ENCODE measurements at places on chromosomes 4 and X.

GRCh38 chr4:100838286-100838685 lies 320.5 kb upstream of the EMCN start:
- DNase-seq: peak; percentile 7

- no peak for DNase-seq
Observed at GRCh38 chr4:41414412-41414779, 123.6 kb upstream of the LIMCH1 start.

GRCh38 chr4:137707626-137708025 lies 175.3 kb upstream of the PCDH18 start:
- DNase-seq: no peak

GRCh38 chrX:154046031-154046781 lies 26.5 kb upstream of the IRAK1 start:
- no peak for DNase-seq

DNA sequence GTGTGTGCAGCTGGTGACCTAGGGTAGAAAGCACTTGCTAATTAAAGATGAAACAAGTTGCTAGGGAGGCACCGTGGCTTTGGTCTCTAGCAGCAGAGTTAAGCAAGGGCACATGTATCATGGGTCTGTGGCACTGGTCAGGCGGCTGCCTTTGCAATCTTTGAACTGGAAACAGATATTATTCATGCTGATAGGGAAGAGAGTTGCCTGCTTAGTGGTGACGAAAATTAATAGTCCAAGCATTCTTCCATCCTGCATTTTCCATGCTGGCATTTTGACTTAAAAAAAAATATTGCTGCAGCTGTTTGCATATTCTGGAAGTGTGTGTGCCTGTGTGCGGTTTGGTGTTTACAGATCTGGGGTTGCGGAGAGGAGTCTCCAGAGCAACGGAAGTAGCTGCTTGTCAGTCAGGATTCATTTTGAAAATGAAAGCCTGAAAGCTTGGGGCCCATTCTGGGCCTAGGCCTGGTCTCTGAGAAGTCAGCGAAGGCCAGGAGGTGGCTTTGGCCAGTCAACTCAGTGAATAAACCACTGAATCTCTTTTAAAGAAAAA lies 2.3 kb upstream of the SOWAHD start:
- DNase-seq: no peak

DNA sequence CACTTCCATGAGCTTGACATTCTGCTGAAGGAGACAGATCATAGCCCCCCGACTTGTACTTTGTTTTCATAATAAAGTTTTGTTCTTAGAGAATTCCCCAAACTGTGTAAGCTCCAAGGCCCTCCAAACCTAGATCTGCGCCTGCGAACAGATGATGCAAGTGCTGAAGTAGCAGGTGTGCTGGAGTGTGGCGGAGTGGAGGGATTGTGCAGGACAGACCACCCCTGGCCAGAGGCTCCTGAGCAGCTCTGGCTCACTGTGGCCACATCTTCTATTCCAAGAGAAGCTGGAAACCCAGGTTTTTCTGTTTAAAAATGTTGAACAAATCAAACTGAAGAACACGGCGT lies 46.4 kb downstream of the TBC1D14 start:
- peak; percentile 6 for DNase-seq

DNA sequence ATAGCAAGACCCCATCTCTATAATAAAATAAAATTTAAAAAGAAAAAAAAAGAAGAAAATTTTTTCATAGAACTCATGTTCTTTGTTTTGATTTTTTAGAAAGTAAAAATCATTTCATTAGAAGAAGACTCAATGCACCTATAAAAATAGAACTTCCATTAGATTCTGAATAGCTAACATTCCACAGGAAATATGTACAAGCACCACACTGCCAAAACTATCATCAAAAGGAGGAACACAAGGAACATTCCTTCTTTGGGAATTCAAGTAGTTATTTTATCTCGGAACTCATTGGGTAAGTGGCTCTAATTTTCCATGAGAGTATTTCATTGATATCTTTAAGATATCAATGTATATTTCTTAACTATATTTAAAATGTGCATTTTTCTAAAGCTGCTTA lies 157.6 kb downstream of the CAMK2D start:
- DNase-seq: no peak

GRCh38 chr4:52751487-52751911 lies 274 bp upstream of the ERVMER34-1 start:
- peak; percentile 89 for DNase-seq

DNA sequence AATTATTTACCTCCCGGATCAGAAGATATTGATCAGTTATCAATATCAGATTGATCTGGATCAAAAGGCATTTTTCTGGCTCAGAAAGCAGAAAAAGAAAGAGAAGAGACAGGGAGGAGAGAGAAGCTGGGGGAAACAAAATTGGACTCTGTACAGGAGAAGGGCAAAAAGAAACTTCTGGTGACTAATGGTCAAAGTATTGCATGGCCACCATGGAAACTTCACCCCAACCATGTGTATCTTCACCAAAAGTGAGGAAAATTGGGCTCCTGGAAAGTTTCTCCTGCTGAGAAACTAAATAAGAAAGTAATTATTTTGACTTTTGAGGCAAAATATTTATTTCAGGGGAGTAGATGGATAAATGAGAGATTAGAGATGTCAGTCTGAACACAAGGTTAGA lies 33.9 kb downstream of the RNF150 start:
- DNase-seq: no peak

DNA sequence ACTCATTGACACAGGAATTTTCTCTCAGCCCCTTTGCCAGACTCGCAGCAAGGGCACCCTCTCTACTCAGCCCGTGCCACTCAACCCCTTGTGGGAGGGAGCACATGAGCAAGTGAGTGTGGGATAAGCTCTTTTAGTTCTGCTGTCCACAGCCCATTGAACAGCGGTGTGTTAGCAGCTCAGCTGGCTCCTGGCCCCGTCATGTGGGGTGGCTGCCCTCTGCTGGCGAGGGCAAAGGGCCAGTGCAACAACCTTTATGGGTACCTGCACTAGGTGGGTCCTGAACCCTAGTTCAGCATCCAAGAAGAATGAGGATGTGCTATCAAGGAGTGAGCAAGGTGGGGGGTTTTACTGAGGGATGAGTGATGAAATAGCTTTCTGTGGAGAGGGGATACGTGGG lies 85.0 kb upstream of the ZNF81 start:
- no peak for DNase-seq

DNA sequence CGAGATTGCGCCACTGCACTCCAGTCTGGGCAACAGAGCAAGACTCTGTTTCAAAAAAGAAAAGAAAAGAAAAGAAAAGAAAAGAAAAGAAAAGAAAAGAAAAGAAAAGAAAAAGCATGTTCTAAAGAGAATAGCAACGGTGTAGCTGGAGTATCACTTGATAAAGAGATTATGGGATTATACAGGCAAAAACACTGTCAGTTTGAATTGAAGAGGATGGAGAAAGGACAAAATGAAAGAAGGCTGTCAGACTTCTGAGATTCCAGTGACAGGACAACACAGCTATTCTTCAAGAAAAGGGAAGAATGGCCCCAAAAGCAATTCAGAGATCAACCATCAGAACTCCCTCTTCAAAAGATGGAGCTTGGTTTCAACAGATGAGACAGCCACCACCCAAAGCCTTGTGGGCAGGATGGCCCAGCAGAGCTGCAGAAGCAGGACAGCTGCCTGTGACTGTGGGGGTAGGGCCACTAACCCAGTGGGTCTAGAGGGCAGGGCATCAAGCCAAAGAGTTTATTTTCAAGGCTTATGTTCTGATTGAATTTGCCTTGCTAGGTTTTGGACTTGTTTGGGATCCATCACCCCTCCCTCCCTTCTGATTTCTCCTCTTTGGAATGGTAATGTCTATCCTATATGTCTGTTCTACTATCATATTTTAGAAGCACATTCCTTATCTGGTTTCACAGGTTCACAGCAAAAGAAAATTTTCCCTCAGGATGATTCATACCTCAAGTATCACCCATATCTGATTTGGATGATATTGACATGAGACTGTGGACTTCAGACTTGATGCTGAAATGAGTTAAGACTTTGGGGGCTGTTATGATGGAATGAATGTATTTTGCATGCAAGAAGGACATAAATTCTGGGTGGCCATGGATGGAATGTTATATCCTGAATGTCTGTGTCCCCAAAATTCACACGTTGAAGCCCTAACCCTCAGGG lies 17.5 kb downstream of the RFC1 start:
- no peak for DNase-seq

DNA sequence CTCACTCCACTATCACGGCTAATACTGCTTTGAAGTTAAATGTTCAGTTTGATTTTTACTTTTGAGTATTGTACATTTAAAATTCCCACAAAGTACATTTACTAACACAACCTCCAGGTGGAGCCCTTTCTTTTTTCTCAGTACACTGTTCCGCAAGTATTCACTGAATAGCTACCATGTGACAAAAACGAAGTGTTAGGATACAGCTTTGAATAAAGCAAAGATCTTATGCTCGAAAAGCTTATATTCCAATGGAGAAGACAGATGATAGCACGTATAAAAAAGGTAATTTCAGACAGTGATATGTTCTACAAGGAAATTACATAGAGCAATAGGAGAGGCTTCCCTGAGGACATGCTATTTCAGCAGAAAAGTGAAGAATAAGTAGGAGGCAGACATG lies 60.7 kb upstream of the ABCG2 start:
- peak; percentile 44 for DNase-seq

GRCh38 chrX:10108288-10108687 lies 48.5 kb upstream of the CLCN4 start:
- DNase-seq: no peak

- DNase-seq: no peak
Observed at GRCh38 chrX:153226344-153227185, 47.5 kb downstream of the MAGEA1 start.

DNA sequence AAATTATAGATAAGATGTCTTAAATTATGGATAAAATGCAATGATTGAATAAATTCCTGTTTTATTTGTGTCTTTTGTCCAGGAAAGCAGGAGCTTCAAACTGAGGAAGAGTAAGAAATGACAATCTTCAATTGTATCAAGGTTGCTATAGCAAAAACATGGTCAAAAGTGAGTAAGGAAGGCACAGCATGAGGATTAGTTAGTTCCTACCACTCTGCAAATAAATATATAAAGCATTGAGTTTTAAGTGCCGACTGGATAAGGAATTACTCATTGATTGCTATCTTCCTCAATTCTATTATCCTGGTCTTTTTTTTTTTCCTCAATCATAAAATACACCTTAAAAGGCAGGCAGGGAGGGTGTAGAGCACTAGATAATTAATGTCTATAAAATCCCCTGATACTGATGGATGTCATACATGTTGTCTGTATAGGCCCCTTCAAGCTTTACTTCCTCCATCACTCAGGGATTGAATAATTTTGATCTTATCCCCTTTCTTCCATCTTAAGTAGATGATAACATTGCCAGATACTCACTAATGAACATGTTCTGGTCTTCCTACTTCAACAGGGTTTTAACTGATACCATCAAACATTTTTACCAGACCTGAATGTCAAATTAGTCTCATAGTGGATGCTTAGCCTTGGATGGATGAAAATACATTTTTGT lies 86.6 kb downstream of the MID1 start:
- peak; percentile 22 for DNase-seq

DNA sequence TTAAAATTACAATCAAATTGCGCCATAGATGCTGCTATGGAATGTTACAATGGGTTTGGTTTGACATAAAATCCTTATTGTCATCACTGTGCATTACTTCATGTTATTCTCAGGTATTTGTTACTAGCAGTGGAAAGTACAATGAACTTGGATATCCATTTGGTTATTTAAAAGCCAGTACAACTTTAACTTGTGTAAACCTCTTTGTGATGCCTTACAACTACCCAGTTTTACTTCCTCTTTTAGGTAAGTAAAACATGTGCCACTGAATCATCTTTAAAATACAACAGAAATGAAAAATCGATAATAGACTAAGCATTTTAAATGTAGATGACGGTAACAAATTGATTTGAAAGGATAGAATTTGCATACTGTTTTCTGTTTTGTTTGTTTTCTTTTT lies 35.6 kb downstream of the INTS6L start:
- DNase-seq: no peak

- no peak for DNase-seq
Observed at GRCh38 chr4:2103843-2104547, 44.9 kb downstream of the NAT8L start.

DNA sequence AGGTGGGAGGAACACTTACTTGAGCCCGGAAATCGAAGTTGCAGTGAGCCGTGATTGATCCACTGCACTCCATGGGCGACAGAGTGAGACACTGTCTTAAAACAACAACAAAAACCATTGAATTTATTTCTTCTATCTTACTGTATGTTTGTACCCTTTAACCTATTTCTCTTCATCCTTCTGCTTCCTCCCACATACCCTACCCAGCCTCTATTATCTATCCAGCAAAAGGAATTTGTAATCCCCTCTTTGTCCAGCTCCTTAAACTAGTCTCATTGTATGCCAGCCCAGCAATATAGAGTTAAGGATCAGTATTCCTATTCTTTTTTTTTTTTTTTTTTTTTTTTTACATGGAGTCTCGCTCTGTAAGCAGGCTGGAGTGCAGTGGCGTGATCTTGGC lies 1.9 kb upstream of the NKAP start:
- DNase-seq: no peak

DNA sequence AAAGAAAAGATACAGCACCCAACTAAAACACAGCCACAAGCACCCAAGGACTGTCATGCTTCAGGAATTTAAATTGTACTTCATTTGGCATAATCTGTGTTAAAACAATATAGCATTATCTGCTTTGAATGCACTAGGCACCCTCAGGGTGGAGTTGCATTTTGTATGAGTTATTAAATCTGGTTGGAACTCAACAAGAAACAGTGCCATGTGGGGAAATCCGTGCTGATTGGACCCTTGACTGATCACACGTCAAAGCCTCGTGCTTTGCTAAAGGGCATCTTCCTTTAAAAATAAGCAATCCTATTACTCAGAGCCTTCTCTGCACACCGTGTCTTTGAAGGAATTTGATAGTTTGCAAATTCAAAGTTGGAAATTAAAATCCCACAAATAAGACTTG lies 35.4 kb downstream of the IGFBP7 start:
- peak; percentile 24 for DNase-seq

- DNase-seq: no peak
Observed at GRCh38 chr4:15455290-15455689, 14.4 kb upstream of the CC2D2A start.

- DNase-seq: no peak
Observed at GRCh38 chr4:165612936-165613335, 234.1 kb downstream of the CPE start.

DNA sequence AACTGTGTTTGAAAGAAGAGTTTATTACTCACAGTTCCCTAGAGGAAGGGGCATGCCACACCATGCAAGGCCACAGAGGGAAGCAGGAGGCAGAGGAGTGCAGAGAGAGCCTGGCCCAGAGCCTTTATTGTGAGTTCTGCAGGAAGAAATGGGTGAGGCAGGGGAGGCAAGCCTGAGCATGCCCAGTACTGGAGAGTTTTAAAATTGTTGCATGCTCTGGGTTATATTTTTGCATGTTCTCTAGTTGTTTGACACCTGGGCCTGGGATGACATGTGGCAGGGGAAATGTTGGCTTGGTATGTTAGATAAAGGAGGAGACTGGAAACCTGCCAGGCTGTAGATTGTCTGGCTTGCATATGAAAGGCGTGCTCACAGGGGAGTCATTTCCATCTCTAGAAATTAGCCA lies 19.7 kb upstream of the CRMP1 start:
- peak; percentile 42 for DNase-seq
